Jurkat, Clone E6-1 (cell line): ENCODE measurements at places on chromosomes 11 and 22.

DNA sequence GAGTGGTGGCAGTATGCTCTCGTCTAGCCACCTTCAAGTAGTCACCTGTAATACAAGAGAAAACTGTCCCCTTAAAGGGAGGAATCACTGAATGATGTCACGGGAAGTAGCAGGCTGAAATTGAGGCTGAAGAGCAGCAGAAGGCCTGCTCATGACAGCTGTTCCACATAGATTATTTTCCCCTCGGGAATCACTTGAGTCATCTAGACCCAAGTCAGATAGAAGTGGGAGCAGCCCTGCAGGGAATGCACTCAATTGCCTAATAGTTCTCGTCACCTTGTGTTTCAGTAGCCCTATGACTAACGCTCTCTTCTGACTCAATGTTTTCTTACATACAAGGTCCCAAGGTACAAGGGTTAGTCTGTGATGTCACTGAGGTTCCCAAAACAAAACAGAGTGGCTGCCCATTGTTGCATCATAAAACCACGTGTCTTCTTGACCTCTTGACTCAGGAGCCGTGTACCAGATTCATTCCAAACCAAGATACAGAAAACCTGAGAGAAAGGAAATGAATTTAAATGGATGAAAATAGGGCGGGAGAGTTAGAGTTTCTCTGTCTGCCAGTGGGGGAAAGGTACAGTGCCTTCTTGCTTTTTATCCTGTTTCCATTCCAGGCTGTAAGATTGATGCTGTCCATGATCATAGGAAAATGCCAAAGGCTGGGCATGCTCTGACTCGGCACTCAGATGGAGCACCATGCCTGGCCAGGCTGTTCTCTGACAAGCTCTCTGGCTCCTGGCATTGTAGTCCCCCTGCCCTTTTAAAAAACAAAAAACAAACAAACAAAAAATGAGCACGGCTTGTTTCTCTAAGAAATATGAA lies 21.6 kb upstream of the C11orf96 start:
- no peak for DNase-seq

DNA sequence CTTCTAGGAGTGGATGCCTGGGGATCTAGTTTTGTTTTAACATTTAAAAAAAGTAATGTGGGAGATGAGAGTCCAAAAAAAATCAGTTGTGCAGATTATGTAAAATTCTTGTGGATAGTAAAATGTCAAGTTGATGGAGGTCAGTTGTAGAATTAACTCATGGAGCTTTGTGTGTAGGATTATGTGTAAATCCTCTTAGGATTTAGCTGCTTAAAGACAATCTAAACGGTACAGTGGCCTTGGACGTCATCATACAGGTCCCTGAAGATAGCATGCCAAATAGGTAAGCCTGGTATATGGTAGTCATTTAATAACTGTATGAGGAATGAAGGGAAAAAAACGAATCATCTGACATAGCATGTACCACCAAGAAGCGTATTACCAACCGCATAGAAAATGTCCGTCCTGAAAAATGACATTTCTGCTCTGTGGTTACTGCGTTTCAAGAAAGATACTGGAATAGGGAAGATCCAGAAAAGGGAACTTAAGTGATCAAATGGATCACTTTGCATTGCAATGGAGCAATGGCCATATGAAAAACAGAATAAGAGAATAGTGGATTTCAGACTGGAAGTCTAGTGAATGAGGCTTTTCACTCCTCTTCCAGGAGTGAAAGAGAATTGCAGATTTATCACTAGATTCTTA lies 61.3 kb downstream of the BCL2L13 start:
- no peak for DNase-seq

GRCh38 chr11:109424901-109425300 lies 2.9 kb downstream of the C11orf87 start:
- peak; percentile 37 for DNase-seq

DNA sequence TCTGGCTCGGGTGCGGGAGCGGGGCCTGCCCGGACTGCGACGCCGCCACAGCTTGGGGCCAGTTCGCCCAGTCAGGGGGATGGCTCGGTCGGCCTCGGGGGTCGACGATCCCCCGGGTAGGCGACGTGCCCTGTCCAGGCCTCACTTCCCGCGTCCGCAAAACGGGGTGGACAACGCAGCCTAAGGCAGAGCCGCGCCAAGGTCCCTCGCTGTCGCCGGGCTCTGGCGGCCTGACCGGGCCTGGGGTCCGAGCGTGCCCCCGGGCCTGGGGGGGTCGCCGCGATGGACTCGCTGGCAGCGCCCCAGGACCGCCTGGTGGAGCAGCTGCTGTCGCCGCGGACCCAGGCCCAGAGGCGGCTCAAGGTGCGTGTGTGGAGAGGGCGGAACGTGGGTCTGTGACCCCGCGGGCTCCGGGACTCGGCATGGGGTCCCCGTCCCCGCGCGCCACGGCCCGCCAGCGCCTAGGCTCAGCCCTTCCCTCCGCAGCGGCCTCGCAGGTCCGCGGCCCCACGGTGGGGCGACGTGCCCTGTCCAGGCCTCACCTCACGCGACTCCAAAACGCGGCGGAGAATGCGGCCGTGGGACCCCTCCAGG lies 4.2 kb downstream of the SEPTIN5 start:
- DNase-seq: no peak

DNA sequence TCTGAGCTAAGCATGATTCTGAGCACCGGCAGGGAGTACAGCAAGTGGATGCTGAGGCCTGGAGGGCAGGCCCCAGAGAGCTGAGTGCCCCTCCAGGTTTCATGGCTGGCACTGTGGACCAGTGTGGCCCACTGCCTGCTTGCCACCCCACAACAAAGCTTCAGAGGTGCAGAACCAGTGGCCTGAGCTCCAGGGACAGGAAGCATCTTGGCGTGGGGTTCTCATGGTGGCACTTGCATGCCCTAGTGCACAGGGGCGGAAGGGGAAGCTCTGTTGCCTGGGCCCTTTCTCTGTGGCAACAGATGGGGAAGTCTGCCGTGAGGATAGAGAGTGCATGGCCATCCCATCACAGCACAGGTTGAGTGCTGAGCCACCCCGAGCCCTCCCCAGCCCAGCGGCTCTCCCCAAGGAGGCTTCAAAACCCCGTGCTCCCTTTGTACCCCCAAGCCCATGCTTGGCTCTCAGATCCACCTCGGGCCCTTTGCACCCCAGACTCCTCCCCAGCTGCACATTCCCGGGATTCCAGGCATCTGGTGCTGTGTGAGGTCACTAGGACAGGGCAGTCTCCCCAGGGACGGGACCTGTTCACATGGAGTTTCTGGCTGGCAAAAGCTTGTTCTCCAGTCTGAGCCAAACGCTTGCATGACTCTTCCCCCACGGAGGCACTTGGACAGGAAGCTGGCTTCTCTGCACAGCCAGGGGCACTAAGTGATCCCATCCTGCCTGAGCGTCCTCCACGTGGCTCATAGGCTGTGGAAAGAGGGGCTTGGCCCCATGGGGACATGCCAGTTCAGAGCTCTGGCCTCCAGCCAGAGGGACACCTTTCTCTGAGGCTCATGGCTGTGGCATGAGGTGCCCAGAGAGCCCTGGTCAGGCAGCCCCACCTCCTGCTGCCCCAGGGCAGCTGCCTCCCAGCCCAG lies 4.2 kb downstream of the SLC25A1 start:
- DNase-seq: no peak

DNA sequence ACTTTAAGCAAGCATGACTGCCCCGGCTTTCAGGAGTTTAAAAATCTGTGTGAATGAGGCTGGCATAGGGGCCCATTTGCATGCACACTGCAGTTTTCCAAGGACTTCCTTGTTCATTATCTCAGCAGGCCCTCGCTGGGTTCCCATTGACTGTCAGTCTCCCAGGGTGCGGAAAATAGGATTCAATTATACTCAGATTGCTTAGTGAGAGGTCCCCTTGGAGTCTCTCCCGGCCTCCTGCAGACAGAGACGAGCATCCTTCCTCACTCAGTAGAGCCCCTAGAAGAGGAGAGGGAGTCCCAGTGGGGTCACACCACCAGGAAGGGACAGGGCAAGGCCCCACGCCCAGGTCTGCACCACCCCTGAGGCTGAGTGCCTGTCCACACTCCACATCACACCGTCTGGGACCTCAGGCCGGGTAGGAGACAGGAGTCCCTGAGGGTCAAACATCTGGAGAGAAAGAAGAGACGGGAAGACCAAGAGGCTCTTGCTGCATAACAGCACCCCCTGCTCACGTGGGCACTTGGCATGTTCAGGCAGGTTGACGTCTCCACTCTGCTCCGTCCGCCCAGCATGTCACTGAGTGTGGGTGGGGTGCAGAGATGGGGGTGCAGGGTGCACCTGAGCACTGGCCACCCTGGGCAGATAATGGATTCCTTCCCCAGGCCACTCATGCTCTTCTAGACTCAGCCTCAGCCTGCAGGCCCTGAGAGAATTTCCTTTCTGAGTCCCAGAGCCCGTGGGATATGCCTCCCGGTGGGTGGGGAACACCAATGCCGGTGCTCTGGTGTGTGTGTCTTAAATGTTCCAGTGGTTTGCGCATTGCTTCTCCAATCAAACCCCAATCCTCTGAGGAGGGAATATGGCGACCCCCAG lies 58.8 kb downstream of the MCM5 start:
- DNase-seq: no peak

GRCh38 chr11:67073908-67074307 lies 17.3 kb downstream of the RHOD start:
- no peak for DNase-seq

GRCh38 chr11:128500493-128500892 lies 86.9 kb downstream of the ETS1 start:
- DNase-seq: no peak

DNA sequence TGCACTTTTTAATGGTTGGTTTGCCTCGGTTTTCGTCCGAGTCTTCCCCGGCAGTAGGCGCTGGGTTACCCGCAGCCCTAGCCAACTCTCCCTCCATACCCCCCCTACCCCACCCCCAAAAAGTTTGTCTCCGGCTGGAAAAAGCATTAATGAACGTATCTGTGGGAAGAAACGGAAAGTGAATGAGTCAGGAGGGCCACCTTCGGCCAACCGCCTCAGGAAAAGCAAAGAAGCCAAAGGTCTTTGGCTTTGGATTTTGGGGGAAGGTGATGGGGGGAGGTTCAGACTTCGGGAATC lies 508 bp upstream of the FLI1 start:
- DNase-seq: no peak

GRCh38 chr11:11439591-11439990 lies 86.5 kb upstream of the CSNK2A3 start:
- no peak for DNase-seq

DNA sequence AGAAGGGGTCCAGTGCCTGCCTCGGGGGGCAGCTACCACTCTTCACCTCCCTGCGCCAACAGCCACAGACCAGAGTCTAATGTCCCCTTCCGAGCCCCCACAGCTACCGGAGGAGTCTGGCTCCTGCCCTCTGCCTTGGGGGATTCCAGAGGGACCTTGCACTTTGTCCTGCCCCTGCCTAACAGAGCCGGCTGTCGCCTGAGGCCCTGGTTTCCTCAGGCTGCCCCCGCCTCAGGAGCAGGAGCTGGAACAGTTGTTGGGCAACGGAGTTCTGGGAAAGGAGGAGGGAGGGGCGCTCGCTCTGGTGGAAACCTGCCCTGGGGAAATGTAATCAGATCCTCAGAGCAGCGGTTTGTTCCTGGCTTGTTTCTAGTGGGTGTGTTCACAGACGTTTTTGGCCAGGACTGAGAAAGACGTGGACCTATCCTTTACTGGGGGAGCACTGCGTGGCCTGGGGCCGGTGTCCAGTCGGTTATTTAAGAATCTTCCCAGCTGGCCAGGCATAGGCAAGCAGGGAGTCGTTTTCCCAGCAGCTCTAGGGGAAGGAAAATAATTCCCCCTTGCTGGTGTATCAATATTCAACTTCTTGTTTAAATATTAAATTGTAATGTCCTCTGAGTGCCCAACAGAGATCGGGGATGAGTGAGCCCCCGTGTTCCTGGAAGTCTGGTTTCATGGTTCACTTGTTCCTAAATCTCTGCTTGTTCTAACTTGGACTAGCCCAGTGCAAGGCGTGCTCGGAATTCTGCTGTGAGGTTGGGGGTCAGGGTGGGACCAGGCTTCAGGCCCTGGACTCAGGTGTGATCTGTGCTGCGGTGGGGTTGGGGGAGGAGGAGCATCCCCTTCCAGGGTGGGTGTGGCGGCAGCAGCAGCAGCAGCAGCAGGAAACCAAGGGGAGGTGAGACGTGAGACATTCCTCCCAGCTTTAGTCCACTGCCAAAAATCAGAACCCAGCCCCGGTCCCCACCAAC lies 32.1 kb downstream of the A4GALT start:
- no peak for DNase-seq

DNA sequence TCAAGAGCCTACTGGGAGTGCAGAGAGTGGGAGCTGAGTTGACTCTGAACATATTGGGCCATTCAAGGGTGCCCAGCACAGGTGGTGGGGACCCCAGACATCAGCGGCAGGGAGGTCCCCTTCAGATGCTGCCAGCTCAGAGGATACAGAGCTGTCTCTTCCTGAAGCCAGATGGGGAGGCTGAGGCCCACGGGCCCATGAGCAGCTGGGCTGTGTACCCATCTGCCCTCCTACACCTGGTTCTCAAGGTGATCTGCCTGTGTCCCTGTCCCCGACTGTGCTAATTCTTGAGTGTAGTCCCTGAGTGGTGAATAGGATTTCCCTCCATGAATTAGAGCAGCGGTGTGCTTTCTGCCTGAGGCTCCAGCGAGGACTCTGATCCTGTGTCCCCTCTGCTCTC lies 76.3 kb downstream of the MICAL2 start:
- DNase-seq: no peak

- peak; percentile 67 for DNase-seq
These were observed 38.5 kb upstream of the CYP2D6 start for GRCh38 chr22:42169055-42169469.

- no peak for DNase-seq
These were observed 33.4 kb upstream of the GLYATL1 start for GRCh38 chr11:58905721-58906547.

DNA sequence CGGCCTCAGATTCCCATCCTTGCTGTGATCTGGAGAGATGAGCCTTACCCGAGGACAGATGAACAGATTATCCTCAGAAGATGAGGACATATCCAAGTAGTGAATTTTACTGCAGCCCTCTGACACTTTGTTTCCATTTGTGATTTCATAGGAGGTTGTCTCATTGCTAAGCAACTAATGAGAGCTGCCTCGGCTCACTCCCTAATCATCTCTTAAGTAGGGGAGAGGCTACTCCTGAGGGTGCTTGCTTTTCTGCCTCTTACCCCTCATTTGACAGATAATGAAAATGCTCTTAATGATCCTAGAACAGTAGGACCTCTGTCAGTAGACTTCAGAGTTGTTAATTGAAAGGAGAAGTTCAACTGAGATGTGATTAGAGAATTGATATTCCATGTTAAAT lies 150.9 kb downstream of the TBC1D22A start:
- DNase-seq: no peak

DNA sequence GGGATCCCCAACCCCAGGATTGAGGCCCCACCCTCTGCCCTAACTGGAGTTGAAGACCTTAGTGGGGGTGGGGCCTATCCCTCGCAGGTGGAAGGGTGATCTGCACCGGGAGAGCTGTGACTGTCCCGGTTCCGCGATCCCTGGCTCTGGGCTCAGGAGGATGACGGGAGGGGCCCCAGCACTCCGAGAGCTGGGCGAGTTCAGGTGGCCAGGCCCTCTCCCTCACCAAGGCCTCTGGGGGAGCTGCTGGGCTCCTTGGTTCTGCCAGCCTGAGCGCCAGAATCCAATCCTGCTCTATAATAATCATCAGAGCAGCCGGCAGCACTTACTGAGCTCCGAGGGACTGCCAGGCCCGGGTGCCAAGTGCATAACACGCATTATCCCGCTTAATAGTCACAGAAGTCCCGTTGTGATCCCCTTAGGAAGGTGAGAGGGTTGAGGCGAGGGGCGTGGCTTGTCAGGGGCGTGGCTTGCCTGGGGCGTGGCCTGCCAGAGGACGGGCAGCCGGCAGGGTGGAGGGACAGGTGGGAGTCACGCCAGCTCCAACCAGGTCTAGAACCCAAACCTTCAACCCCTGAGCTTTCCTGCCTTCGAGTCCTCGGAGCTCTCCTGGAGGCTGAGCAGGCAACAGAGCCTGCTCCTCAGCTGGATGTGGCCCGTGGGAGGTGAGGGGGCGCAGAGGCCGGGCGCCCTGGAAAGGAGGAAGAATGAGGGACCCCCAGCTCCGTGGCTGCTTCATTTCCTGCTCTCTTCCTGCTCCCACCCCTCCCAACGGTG lies 7.3 kb upstream of the SYT7 start:
- no peak for DNase-seq
